ENCODE measurements at places on chromosomes 1 and 21.
A peak's percentile ranks its signal among the peaks of the same experiment; 100 is the strongest.

- no peak for DNase-seq
Measured at GRCh38 chr1:65321879-65322278, 12.5 kb downstream of the DNAJC6 start.

DNA sequence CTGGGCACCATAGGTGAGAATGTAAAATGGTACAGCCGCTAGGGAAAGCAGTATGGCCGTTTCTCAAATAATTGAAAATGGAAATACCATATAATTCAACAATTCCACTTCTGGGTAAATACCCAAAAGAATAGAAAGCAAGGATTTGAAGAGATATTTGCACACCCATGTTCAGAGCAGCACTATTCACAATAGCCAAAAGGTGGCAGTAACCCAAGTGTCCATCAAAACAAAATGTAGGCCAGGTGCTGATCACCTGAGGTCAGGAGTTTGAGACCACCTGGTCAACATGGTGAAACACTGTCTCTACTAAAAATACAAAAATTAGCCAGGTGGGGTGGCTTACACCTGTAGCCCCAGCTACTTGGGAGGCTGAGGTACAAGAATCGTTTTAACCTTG is 62.1 kb downstream of the OLIG1 start:
- DNase-seq = no peak

- no peak for DNase-seq
Measured at GRCh38 chr1:14980621-14981218, 172.8 kb upstream of the TMEM51 start.

GRCh38 chr1:156130578-156130942 is 16.0 kb downstream of the LMNA start:
- no peak for DNase-seq

GRCh38 chr21:46421756-46422555 is 36.7 kb upstream of the DIP2A start:
- no peak for DNase-seq

DNA sequence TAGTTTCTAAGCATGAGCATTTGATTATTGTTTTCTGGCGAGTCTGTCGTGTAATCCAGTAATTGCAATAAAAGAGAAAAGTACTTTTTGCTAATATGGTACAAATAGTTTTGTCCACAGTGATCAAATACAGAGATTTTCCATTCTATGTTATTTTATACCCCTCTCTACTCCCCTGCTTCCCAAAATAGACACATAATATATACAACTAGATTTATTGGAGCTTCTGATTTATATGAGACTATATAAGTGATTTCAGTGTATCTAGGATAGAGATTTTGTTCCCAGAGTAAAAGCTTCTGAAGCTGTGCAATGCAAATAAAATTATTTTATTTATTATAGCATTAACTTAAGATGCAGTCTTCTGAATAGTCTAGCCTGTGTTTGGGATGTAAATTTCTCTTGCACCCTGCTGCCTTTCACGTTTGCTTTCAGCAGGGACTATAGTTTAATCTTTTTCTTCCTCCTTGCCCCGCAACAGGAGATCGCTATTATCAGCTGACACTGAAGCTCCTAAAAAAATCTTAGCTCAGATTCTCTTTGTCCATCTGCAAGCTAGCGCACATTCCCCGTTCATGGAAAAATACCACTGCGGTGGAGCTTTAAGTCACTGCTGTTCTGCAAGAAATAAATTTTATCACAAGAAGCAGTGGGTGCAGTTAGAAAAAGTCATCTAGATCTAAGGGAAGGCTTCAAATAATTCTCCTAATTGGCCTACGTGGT is 273.3 kb downstream of the DISC1 start:
- no peak for DNase-seq

DNA sequence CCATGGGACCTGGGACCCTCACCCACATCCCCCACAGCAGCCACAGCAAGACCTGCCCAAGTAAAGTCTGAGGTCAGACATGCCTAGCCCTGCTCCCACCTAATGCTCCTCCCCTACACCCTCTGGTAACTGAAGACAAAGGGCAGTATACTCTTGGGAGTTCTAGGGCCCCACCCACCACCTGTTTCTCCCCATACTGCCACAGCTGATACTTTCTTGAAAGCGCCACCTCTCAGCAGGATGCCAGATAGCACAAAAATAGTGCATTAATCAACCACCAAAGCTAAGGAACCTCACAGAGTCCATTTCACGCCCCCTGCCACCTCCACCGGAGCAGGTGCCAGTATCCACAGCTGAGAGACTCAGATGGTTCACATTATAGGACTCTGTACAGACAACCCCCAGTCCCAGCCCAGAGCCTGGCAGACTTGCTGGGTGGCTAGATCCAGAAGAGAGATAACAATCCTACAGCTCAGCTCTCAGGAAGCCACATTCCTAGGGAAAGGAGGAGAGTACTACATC is 238.1 kb downstream of the LRRC40 start:
- DNase-seq = no peak

DNA sequence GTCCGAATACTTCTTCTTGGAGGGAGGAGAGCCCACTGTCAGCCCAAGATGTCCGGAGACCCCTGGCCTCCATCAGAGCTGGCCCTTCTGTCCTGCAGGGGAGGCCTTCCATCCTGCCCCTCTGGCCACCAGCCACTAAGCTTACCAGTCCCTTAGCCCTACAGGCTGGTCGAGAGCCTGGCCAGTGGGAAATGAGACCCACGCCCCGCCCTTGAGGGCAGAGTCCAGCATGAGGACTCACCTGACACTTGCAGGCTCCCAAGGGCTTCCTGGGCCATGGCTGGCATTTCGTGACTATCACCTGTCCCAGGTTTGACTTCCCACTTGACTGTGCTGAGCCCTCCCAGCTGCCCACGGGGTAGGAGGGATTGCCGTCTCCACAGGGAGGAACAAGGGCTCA is 361.8 kb upstream of the VAMP3 start:
- no peak for DNase-seq

DNA sequence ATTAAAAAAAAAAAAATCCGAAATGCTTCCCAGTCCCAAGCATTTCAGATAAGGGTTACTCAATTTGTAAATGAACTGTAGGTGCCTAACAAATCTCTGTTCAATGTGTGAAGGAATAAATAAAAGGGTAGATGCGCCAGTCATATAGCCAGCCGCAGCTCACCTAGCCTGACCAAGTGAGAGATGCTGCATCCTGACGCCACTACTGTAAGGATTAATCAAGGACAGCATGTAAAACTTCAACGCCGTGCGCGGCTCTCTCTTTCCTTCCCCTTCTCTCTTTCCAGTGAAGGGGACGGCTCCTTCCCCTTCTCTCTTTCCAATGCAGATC is 441 bp downstream of the PPT1 start:
- no peak for DNase-seq

- peak; percentile 34 for DNase-seq
Measured at GRCh38 chr1:40980068-40980452, 564 bp downstream of the CTPS1 start.

- no peak for DNase-seq
Measured at GRCh38 chr1:113861641-113862040, 9.9 kb downstream of the PTPN22 start.

DNA sequence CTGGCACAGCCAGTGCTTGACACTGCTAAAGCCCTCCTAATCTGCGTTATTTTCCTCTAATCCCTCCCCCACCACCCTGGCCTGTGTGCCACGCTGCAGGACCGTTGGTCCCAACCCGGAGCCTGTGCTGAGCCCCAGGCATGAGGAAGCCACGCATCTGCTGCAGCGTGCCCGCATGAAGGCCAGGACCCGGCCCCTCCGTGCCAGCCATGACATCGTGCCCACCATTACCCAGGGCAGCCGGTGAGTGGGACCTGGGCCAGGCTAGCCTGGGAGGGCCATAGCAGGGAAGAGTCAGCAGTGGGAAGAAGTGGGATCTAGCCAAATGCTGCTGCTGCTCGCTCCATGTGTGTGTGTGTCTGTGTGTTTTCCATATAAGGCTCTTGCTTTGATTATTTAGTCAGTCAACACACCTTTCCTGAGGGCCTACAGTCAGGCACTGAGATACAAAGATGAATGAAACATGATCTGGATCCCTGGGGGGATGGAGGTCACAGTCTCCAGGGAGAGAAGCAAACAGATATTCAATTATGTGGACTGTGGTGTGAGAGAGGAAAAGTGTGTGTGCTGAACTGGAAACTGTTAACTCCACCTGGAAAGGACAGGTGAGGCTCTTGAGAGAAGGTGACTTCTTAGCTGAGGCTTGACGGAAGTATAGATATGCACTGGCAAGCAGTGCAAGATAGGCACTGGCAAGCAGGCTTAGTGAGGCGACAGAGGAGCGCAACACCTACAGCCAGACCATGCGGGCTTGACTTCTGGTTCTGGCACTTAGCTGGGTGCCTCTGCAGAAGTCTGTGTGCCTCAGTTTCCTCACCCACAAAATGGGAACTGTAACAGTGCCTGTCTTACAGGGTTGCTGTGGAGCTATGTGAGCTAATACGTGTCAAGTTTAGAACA is 15.9 kb downstream of the KIAA1614 start:
- peak; percentile 60 for DNase-seq

DNA sequence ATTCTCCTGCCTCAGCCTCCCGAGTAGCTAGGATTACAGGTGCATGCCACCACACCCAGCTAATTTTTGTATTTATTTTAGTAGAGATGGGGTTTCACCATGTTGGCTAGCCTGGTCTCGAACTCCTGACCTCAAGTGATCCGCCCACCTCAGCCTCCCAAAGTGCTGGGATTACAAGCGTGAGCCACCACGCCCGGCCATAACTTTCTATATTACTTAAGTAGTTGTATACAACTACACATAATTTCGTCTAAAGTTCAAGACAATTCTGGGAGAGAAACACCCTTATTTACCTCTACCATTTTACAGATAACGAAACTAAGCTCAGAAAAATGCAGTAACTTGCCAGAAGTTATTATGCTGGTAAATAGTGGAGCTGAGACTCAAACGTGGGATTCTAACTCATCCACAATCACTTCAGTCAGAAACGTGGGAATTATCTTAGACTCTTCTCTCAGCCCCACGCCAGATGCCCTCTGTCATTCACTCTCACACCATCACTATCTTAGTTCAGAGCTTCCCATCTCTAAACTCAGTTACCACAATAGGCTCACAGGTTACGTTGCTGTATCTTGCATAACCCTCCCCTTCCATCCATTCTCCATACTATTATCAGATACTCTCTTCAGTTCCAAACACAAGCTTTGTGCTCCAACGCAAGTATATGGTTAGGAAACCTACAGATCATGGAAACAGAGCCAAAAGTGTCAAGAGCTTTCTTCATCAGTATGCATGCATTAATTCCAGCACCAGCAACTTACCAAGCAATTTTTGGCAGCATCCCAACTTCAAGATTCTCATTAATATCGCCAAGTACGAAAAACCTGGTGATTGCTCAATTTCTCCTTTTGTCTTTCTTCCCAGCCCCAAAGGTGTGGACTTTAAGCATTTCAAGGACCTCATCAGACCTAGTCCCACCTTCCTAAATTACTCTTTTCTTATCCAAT is 69.3 kb downstream of the RERE start:
- no peak for DNase-seq

DNA sequence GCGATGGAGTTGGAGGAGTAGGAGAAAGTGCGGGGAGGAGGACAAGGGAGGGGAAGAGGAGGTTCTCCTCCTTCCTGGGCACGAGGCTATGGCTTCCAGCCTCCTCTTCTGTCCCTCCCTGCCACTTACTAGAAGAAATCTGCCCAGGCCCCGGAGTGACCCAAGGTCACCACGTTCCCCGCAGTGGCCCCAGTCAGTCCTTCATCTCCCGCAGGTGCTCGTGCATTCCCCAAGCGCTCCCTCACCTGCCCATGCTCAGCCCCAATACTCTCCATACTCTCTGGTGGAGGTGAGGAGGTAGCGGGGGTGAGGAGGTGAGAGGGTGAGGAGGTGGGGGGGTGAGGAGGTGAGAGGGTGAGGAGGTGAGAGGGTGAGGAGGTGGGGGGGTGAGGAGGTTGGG is 85.4 kb downstream of the CCDC185 start:
- DNase-seq = no peak

DNA sequence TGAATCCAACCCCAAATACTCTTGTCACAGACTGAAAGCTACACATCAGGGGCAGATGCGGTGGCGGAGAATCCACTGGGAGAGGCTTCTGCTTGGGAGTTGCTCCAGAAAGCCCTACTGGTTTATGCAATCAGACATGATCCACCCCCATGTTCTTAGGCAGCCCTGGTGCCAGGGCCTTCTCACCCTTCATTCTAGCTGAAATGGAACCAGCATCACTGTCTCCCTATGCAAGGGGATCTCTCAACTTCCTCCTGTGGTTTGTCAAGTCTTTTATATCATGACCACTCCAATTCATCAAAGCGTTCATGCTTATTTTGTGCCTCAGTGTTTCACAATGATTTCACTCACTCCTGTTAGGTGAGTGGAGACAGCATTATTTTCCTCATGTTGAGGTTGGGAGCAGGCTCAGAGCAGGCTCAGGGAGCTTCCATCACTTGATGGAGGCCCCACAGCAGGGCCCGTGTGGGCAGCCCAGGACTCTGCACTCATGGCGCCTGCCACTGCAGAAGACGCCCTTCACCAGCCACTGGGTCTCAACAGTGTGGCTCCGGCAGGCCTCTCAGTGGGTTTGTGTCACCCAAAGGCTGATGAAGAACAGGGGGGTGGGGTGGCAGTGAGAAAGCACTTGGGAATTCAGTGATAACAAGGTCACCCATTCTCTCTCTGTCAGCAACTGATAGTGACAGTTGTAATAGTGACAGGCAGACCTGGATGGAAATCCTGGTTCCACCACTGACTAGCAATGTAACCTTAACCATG is 67.1 kb downstream of the CD58 start:
- DNase-seq = no peak

DNA sequence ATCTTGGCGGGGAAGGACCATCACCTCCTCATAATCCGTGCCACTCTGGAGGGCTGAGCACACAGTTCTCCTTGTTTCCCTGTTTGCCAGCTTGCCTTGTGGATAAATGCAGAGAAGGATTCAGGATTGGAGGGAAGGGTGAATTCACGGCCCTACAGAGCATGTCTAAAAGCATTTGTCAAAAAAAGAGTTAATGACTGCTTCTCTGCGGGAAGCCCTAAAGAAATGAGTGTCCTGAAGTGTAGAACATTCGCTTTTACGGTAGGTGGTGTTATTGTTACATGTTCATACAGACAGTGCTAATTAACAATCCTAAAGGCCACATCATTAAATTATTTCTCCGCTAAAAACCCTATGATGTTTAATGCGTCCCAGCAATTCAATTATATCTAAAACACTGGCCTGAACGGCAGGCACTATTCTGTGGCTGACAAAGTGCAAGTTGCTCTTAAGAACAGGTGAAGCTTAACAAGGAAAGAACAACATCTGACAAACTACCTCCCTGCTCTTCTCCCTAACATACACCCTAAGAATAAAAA is 112.3 kb upstream of the NFIA start:
- peak; percentile 18 for DNase-seq

GRCh38 chr1:171935664-171936063 is 94.4 kb downstream of the DNM3 start:
- DNase-seq = no peak

- DNase-seq = no peak
Measured at GRCh38 chr1:40736085-40736531, 44.6 kb downstream of the NFYC start.

DNA sequence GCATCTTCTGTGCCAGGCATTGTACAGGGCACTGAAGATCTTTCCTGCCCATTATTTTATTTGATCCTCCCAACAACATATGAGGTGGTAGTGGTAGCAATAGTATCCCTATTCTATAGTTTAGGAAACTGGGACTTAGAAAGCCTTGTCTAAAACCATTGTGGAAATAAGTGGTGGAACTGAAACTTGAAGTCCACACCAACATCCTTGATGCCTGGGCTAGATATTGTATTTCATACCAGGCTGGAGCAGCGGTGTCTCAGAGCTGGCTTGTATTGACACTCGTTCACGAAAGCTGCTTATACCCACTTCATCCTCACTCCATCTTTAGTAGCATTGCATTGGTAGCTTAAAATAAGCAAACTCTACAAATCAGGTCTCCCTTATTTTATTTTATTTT is 9.7 kb upstream of the CTSS start:
- no peak for DNase-seq

All from COR-L47 (cell line).